ENCODE measurements at places on chromosomes 11 and 22.
A peak's percentile ranks its signal among the peaks of the same experiment; 100 is the strongest.

DNA sequence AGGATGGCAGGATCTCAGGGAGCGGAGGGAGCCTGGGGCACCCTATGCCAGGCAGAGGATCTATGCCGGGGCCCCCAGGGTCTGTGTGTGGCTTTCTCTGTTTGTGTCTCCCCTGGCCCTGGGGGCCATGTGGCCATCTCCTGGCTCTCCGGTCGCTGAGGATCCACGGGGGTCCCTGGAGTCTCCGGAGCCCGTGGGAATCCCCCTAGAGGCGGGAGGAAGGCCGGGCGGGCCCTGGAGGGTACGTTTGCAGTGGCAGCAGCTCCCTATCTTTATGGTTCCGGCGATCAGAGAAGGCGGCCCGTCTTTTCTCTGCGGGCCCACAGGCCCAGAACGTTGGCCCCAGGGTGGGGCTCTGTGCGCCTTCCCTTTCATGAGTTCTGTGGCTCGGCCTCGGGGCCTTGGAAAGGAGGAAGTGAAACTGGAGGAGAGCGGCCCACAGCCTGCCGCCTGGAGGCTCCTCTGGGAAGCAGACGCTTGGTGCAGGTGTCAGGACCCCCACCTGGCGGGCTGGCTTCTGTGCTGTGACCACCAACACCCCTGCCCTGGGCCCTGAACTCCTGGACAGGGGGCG lies 82.1 kb downstream of the KCNQ1 start:
- DNase-seq = no peak

GRCh38 chr11:35404388-35404775 lies 15.0 kb downstream of the SLC1A2 start:
- no peak for DNase-seq

DNA sequence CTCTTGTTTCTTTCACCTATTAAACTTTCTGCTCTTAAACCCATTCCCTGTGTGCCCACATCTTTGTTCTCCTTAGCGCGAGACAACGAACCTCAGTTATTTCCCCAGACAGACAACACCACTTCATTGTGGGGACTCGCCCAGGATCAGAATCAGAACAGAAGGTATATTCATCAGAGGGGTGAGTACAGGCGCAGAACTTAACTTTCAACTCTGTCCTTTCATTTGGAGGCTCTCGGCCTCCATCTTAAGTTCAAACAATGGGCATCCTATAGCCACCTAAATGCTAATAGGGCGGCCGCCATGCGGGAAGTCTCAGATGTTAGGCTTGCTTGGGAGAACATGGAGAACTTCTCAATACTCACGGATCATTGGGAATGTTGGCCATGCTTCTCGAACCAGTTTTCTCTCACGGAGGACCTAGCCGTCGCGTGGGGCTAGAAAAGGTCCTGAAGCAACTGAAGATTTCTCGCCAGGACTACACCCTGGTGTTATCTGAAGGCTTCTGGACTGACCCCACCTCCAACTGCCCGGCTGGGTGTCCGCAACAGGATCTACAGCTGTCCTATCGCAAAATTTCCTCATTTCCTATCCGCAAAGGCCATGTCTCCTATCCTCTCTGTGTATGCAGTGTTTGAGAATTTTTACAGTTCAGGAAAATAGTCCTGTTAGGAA lies 13.4 kb upstream of the HYLS1 start:
- no peak for DNase-seq

GRCh38 chr11:95676308-95676707 lies 113.3 kb downstream of the FAM76B start:
- DNase-seq = no peak

DNA sequence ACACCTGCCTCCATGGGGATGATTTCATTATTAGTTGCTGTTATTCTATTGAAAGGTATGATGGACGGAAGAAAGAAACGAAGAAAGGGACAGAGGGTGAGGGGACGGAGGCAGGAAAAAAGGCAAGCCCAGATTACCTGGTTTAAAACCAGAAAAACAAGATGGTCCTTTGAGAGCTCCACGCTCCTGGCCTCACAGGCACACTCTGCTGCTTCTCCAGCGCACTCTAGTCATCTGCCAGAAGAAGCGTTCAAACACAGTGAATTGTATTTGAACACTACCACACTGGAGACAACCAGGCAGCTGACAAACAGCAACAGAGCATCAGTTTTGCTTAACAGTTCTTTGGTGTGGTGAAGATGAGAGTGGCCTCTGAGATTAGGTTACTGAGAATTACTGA lies 216.9 kb downstream of the CADM1 start:
- no peak for DNase-seq

- DNase-seq = no peak
Observed at GRCh38 chr11:2584434-2584811, 115.4 kb downstream of the KCNQ1OT1 start.

DNA sequence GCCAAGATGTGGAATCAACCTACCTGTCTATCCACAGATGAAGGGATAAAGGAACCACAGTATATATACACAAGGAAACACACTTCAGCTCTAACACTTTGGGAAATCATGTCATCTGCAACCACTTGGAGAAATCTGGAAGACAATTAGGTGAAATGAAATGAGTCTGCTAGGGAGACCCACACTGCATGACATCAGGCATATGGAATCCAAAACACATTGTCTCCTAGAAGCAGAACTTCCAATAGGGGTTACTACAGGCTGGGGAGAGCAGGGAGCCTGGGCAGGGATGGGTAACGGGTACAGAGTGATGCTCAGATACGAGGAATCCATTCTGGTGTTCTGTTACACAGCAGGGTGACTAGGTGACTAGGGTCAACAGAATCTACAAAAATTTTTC lies 18.3 kb downstream of the RGL4 start:
- DNase-seq = no peak

GRCh38 chr11:107247167-107247861 lies 210.3 kb downstream of the CWF19L2 start:
- no peak for DNase-seq

- no peak for DNase-seq
Observed at GRCh38 chr22:27250418-27250817, 551.1 kb downstream of the MN1 start.

GRCh38 chr11:13929395-13929891 lies 33.1 kb upstream of the SPON1 start:
- DNase-seq = no peak

DNA sequence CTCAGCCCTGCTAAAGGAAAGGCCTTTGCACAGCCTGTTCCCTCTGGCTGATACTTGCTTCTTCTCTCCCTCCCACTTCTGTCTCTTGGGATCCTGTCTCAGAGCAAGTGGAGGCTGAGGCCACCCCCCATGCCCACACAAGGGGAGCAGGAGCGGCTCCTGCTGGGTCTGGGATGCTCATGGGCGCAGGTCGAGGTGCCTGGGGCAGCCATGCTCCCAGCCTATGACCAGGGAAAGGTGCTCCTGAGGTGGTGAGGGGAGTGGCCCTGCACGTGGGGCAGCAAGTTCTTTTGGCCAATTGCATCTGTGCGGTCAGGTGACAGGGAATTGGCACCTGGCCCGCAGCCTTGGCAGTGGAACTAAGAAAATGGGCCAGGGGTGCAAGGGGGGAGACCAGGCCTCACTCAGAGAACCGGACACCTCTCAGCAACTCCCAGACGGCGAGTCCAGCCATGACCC lies 1.5 kb downstream of the MAPK11 start:
- DNase-seq = no peak

GRCh38 chr22:29121124-29121523 lies 48.3 kb downstream of the KREMEN1 start:
- no peak for DNase-seq

DNA sequence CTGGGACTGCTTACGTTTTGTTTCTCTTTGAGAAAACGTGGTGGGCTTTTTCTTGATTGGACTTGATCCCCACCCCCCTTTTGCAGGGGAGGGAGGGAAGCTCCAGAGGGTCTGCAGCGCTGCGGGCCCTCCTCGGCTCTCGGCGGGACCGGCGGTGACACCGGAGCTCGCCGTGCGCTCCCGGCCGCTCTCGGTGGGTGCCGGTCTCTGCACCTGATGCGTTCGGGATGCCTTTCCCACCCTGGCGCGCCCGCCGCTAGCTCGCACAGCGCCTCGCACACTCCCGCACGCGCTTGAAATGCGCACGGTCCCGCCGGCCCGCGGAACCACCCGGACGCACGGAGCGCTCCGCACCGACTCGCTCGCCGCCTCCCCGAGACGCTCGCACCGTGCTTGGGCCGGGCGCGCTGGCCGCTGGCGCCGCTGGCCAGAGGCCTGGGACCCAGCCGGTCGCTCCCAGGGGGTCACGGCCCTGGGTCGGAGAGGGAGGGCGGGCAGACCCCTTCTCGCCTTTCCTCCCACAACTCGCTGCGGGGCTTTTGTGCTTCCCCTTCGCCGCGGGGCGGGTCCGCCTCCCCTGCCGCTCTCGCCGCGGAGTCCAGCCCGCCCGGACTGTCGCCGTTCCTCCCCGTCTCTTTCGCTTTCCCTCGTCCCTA lies 1.0 kb downstream of the ZBTB16 start:
- peak; percentile 47 for DNase-seq

DNA sequence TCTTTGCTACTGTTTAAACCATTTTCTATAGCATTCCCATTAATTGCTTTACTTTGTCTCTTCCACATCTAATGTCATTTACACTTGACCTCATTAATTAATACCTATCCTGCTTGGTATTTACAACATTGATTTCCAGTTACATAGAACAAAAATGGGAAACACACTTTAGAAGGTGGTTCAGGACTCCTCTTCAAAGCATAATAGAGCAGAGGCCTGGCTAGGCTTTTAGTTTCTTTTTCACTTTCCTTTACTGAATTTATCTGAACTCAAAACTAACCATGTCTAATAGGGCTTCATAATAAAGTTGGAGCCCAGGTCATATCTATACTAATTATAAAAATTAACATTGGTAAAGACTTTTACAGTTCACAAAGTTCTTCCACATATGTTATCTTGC lies 648.0 kb upstream of the KIRREL3 start:
- no peak for DNase-seq

- peak; percentile 29 for DNase-seq
Observed at GRCh38 chr11:93532281-93532789, 10.9 kb downstream of the SMCO4 start.

DNA sequence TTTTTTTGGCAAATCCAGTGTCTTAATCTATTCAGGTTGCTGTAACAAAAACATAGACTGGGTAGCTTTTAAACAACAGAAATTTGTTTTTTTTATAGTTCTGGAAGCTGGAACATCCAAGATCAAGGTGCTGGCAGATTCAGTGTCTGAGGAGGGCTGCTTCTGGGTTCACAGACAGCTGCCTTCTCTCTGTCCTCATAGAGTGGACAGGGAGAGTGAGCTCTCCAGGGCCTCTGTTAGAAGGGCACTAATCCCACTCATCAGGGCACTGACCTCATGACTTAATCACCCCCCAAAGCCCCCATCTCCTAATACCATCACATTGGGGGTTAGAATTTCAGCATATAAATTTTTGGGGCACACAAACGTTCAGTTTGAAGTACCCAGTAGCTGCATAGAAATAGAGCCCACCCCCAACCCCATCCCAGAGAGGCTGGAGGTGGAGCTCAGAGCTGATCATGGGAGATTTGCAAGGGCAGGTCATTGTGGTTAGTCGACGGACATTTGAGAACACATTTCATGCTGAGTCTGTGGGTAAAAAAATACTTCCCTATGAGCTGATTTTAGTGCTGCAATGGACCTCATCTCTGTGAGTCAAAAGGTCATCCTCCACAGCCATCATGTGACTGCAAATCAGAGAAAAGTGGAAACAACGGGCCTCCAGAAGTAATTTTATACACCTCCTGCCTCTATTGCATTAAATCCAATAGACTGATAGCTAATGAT lies 203.1 kb upstream of the CADM1 start:
- DNase-seq = no peak

DNA sequence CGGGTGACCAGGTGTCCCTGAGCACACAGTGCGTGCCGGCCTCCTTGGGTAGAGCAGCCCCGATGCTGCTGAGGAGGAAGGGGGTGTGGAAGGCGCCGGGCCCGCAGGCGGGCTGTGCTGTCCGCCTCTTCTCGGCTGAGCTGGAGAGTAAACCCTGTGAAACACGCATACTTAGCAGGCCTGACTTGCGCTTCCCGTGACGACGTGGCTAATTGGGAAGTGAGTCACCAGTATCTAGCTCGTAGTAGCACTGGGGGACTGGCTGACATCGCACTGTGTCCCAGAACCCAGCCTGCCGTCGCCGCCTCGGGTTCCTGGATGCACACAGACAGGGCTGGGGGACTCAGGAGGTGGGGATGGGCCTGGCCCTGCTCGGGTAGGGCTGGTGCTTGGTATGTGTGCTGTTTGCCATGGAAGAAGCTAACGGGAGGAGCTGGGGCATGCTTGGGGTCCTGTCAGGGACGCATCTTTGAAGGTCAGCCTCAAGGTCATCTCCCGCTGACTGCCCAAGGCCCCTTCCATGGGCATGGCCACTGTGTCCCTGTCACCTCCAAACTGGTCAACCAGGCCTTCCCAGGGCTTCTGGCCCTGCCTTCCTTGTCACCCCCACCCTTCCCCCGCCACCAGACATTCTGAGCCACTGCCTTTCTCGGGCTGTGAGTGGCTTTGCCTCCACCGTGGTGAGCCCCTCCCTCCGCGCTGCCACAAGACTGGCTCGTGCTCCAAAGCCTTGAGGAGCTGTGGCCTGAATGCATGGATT lies 1327.0 kb downstream of the BRD1 start:
- no peak for DNase-seq

GRCh38 chr11:63670433-63671321 lies 499 bp downstream of the ATL3 start:
- DNase-seq = peak; percentile 39

GRCh38 chr11:94185416-94186084 lies 56.9 kb downstream of the PANX1 start:
- no peak for DNase-seq

- DNase-seq = no peak
Observed at GRCh38 chr11:46280706-46281105, 3.2 kb downstream of the CREB3L1 start.

DNA sequence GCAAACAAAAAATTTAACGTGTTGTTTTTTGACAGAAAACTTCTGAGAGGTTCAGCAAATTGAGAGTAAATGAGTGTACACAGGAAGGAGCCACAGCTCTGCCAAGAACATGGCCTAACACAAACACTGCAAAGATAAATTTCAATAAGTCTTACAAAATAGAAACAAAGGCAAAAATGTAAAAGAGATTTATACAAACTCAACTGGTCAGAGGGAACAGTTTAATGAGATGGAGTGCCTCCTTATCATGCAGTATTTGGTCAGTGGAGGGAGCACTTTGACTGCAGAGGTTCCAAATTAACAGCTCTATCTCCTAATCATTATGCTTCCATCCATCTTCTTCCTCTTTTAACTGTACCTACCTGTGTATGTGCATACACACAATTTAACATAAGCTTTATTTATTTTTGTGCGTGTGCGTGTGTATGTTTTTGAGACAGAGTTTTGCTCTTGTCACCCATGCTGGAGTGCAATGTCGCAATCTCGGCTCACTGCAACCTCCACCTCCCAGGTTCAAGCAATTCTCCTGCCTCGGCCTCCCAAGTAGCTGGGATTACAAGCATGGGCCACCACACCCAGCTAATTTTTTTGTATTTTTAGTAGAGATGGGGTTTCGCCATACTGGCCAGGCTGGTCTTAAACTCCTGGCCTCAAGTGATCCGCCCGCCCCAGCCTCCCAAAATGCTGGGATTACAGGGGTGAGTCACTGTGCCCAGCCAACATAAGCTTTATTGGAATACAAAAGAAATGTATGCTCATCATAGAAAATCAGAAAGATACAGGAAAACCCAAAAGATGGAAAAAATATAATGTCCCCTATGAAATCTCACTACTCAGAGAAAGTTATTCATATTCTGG lies 111.9 kb downstream of the MRTFA start:
- no peak for DNase-seq

- no peak for DNase-seq
Observed at GRCh38 chr11:69984457-69985261, 93.5 kb upstream of the ANO1 start.

GRCh38 chr11:62030071-62030684 lies 62.7 kb upstream of the FTH1 start:
- DNase-seq = no peak
